Stimulated activated CD4-positive, alpha-beta T cell treated with anti-CD3 and anti-CD28 coated beads, TNF-alpha, amount 100 ng/mL, for 24 hours (primary cell): ENCODE measurements at places on chromosomes 2 and 18.

DNA sequence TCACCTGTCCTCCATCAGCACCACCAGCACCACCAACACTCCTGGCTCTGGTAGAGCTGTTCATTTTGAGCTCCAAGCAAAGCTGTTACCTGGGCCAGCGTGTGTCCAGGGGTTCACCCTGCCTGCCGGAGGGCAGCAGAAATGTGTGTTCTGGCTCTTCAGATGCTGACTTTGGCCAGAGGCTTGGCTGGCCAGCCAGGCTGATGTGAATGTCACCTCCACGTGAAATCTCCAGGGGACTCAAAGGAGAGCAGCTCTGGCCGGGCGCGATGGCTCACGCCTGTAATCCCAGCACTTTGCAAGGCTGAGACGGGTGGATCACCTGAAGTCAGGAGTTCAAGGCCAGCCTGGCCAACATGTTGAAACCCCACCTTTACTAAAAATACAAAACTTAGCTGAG lies 33.5 kb downstream of the CIB4 start:
- DNase-seq: no peak

GRCh38 chr2:109153005-109153784 lies 24.2 kb downstream of the SH3RF3 start:
- no peak for DNase-seq

DNA sequence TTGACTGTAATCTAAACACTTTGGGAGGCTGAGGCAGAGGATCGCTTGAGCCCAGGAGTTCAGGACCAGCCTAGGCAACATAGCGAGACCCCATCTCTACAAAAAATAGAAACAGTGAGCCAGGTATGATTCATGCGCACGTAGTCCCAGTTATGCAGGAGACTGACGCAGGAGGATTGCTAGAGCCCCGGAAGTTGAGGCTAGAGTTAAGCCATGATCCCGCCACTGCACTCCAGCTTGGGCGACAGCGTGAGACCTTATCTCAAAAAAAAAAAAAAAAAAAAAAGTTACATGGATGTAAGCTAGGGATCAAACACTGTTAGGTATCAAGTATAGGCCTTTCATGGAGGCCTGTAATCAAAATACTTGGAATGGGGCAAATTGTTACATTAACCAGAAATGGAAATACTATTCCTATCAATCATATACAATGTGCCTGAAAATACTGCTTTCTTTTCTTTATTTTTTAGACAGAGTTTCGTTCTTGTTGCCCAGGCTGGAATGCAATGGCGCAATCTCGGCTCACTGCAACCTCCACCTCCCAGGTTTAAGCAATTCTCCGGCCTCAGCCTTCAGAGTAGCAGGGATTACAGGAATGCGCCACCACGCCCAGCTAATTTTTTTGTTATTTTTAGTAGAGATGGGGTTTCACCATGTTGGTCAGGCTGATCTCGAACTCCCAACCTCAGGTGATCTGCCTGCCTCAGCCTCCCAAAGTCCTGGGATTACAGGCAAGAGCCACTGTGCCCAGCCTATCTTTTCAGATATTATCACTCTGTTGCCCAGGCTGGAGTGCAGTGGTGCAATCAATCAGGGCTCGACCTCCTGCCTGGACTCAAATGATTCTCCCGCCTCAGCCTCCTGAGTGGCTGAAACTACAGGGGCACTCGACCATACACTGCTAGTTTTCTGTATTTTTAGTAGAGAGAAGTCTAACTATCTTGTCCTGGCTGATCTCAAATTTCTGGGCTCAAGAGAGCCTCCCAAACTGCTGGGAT lies 27.2 kb downstream of the XPO1 start:
- DNase-seq: no peak

GRCh38 chr2:191999101-191999841 lies 152.4 kb upstream of the CAVIN2 start:
- no peak for DNase-seq

DNA sequence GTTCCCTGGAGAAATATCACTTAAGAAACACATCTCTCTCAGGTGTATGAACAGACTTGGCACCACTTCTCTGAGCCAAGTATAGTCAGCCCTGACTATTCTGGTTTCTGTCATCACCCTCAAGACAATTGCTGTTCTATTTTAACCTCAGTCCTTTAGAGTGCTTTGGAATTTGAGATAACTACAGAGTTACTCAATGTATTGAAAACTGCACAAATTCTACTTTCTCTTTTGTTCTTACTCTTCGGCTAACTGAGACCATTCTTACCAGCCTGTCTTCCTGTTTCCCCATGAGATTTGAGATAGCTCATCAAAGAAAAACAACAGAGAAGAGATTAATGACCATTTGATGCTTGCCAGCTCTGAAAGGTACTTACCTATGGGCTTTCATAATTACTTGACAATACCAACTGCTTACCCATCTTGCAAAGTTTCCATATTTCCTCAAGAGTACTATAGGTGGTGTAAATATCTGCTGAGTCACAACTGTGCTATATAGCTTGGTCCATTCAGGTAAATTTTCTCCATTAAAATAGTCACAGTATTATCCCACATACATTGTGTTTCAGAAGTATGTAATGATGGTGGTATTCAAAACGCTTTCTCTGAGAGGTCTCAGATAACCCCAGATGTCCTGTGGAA lies 467.5 kb upstream of the CHST9 start:
- DNase-seq: no peak

GRCh38 chr18:58761970-58762780 lies 90.9 kb downstream of the MALT1 start:
- DNase-seq: no peak
